ENCODE measurements at places on chromosomes 6 and 20.

DNA sequence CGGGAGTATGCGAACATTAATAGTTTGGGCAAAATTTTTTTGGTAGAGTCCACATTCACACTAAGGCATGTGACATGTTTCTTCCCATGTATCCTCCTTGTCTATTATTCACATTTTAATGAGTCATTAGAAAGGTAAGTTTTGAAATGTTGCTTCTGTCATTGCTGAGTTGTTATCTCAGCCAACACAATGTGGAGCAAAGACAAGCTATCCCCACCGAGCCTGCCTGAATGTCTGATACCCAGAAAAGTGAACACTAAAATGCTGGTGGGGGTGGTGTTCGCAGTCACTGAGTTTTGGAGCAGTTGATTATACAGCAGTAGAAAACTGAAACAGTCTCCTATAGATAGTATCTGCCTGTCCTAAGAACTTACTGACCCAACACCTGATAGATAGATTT is 68.3 kb upstream of the ASF1A start:
- DNase-seq: no peak

DNA sequence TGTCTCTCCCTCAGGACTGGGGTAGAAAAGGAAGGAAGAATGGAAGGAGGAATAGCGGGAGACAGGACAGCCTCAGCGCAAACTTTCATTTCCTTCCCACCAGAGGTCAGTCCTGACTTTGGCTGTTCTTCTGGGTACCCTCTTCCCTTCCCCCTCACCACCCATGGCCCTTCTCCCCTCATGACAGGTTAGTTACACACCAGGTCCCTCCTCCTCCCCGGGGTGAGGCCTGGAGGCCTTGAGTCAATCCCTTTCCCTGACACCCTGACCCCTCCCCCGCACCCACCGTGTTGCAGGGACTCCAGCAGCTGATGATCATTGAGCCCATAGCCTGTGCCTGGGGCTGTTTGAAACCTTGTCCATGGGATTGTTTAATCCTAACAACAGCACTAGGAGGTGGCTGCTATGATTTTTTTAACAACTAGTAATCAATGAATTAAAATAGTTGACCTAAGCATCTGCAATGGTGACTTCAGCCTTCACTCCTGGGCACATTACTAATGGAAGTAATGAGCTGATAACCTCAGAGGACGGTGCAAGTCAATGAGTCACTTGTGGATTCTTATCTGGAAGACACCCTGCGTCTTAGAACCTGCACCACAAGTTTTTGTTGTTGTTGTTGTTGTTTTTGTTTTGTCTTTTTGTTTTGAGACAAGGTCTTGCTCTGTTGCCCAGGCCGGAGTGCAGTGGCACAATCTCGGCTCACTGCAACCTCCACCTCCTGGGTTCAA is 46.6 kb upstream of the CCDC167 start:
- no peak for DNase-seq

GRCh38 chr20:49483018-49483695 is 689 bp upstream of the KCNB1 start:
- no peak for DNase-seq

- DNase-seq: no peak
Measured at GRCh38 chr6:133286765-133287164, 45.6 kb downstream of the EYA4 start.

DNA sequence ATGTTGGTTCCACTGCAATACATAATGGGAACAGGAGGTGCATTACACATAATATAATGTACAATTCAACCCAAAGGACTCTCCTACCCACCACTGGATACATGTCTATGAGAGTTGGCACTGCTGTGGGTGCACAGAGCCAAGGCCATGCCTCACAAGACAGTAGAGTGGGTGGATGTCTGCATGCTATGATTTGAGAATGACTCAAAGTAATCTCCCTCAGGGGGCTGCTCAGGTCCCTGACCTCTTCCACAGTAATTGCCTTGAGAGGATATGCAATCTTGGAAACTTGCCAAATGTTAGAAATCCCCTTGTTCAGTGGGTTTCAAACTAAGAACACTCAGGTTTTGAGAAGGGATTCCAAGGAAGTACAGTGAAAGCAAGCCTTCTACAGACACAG is 79.0 kb downstream of the ANKEF1 start:
- DNase-seq: no peak

- DNase-seq: no peak
Measured at GRCh38 chr6:45830441-45831139, 185.1 kb downstream of the CLIC5 start.

DNA sequence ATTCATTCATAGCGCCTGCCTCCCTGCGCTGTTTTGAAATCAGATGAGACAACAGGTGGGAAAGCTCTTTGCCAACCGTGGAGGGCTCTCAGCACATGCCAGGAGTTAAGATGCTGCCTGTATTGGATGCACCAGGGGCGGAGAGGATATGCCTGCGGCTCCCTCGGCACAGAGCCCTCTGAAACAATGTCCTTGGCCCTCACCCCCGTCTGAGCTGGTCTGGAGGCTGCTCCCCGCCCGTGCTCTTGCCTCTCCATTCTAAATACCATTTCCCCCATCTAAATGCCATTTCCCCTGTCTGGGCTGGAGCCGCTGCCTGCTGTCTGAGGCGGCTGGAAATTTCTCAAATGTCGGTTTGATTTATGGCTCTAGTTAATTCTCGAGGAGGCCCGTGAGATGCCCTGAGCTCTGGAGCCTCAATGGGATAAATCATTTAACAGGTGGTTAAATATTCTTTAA is 50.8 kb upstream of the MLN start:
- DNase-seq: no peak

DNA sequence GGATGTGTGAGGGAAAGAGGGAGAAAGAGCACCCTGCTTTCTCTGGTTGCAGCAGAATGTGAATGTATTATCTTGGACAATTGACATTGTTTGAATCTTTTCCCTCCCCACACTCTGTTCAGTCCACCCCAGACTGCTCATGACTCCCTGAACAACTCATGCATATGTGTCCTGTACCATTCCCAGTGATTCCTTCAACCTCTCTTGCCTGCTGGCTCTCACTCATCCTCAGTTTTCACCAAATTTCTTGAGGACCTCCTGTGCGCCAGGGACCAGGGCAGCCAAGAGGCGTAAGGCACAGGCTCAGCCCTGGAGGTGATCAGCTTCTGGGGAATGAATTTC is 5.4 kb downstream of the NOX3 start:
- DNase-seq: no peak

Data from SW480 (cell line).